Activated naive CD8-positive, alpha-beta T cell treated with anti-CD3 and anti-CD28 coated beads, Interleukin-2, amount 50 U/mL, for 16 hours (primary cell): ENCODE measurements at places on chromosomes 1 and 21.

DNA sequence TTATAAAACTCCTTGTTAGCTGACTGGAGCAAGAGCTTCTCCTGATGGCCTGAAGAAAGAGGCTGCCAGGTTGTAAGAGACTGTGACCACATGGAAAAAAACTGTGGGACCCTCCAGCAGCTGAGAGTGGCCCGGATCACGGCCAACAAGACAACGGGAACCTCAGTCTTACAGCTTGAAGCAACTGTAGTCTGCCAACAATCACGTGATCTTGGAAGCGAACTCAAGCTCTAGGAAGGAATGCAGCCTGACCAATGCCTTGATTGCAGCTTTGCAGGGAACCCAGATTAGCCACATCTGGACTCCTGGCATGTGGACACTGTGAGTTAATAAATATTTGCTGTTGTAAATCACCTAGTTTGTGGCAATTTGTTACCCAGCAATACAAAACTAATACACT lies 442.6 kb upstream of the PRMT6 start:
- DNase-seq, result no peak

DNA sequence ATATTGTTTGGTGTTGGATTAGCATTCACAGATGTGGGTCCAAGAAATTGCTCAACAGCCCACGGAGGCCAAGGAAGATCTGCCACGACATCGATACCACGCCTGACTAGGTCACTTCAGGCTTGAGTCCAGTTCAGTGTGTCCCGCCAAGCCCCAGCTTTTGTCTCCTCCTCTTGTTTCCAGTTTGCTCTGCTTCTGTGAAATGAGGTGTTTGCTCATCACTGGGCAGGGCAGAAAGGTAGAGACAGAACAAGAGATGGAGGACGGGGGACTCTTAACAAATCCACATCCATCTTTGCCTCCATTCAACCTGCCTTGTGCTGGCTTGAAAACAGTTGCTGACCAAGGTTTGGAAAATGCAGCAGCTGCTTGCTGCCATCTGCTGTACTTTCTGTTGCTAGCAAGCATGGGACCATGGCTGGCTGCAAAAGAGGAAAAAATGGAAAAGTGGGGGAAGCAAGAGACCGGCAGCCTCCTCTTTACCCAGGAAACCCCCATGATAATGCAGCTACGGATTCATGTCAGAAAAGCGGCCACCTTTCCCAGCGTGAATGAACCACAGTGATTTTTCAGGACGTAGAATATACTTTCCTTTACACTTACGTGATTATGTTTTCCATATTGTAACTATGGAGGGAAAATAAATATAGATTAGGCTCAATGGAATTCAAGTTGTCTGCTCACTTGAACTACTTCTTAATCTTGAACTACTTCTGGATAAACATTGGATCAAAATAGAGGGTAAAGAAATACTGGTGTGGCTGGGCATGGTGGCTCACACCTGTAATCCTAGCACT lies 80.2 kb upstream of the GREM2 start:
- DNase-seq, result no peak

DNA sequence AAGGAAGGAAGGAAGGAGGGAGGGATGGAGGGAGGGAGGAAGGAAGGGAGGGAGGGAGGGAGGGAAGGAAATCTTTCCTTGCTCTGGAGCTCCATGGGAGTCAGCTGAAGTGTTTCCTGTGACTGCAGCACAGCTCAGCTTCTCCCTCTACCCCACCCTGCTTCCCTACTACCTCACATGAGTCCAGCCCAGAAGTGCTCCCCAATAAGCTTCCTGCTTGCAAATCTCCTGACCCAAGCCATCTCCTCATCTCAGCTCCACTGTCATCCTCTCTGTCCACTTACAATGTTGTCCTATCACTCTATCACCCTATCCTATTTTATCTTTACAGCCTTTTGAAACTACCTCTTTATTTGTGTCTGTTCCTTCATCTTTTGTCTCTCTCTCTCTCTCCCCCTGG lies 52.9 kb upstream of the SSBP3 start:
- no peak for DNase-seq

GRCh38 chr1:34792868-34793727 lies at the start of gene GJA4:
TSS of gene GJA4 (plus strand) at chr1:34792999. CDS start at chr1:34794214, 1,215 bp downstream.
- DNase-seq, result no peak

- DNase-seq, result no peak
Observed at GRCh38 chr1:195530961-195531360, 1077.3 kb downstream of the KCNT2 start.

- DNase-seq, result no peak
Observed at GRCh38 chr21:39700318-39700717, 44.7 kb upstream of the IGSF5 start.

DNA sequence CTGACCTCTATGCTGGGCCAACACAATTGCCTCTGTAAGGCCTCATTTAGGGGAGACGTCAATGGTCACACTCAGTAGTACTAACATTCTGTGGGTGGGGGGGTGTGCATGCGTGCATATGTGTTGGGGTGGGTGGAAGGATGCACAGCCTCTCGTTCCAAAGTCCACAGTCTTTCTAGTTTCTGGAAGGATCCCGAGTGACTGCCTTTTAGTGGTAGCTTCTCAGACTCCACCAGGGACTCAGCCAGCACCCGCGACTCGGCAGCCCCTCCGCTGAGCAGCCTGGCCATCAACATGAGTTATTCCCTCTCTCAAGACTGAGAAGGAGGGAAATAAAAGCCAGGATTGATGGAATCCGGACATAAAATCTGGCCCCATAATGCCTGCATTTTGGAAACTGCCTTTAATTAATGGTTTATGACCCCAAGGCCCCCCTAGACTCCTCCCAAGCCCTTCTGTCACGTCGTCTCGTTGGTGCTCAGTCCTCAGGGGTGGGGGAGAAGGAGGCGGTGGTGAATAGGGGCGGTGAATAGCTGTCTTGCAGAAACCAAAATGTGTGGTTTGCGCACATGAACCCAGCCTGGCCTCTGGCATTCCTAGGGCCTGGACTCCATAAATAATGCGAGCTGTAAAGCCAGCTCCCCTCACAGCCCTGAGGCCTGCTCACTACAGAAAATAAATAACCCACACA lies 65.1 kb upstream of the TMEM51 start:
- no peak for DNase-seq

- no peak for DNase-seq
Observed at GRCh38 chr1:15153184-15153841, at the start of gene TMEM51. TSS of gene TMEM51 (plus strand) at chr1:15153747. CDS start at chr1:15215088, 61,341 bp downstream.

DNA sequence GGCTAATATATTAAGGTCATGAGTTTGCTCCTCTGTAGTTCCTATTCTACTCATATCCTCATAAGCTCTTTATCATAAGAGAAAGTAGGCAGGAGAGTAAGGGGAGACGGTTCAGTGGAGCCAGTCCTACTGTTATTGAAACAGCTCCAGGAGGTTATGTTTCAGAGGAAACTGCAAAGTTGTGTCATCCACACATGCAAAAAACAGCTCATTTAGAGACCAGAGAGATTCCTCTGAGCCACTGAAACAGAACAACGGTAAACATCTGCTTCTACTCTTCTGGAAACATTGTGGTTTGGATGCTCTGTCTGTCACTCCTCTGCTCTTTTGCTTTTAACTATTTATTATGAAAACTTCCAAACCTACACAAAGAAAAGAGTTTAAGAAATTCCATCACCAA lies 66.3 kb upstream of the PPP2R5A start:
- no peak for DNase-seq

- no peak for DNase-seq
Observed at GRCh38 chr21:20591284-20591683, 406.9 kb upstream of the NCAM2 start.

- no peak for DNase-seq
Observed at GRCh38 chr1:162218546-162218945, 149.1 kb downstream of the NOS1AP start.

- no peak for DNase-seq
Observed at GRCh38 chr1:64828829-64829228, 84.0 kb downstream of the RAVER2 start.

DNA sequence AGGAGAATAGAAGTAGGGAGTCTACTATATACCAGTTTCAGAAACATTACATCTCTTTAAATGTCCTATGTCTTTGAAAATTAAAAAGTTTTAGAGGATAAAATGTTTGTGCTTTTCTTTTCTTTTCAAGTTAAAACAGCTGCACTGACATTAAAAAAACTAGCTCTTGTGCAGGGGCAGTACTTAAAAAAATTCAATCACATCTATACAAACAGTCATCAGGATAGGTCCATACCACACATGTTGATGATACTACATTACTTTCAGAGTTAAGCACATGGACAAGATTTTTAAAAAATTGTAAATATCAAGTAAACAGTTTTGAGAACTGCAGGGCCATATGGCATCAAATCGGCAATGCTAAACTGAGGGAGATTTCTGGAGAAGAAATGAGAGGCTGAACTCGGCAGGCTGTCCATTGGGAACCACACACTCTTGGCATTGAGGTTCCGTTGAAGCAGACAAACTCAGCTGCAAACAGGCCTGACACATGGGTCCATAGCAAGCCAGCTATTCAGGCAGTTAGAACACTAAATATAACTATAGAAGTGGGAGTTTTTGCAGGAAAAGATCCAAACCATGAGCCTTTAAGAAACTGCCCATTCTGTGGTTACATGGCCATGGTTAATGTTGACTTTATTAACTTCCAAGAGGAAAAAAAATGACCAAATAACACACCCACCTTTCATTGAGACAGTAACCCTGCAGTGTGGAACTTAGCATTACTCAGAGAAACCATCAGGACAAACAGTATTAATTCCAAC lies 84.5 kb upstream of the BCL10 start:
- DNase-seq, result no peak

- no peak for DNase-seq
Observed at GRCh38 chr1:56516539-56517252, 62.7 kb downstream of the PLPP3 start.

- DNase-seq, result no peak
Observed at GRCh38 chr1:82330330-82330729, 529.6 kb downstream of the ADGRL2 start.

GRCh38 chr1:17545356-17545755 lies 5.9 kb downstream of the ARHGEF10L start:
- no peak for DNase-seq

DNA sequence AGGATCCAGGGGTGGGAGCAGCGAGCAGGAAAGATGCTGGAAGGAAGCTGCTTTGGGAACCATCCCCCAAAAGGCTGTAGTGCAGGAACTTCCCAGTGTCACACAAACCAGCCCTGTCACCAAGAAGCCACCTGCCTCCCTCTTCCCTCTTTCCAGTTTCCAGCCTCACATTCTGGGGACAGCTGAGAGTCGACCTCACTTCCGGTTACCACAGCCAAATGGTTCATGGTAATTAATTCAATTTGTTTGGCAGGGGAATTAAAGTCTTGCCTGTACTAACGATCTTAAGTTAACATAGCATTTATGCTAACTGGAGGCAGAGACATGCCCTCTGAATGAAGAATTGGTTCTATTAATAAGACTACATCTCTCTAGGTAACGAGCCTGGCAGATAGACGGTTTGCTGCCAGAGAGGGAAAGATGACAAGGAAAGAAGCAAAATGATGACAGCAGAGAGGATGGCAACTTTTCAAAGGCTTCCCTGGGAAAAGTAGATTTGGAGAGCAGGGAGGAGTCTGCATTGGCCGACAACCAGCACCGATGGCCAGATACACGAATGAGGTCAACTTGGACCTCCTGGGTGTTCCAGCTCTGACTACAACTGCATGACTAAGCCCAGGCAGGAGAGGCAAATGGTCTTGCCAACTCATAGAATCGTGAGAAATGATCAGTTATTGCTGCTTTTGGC lies 64.1 kb downstream of the TMCO4 start:
- no peak for DNase-seq
